ENCODE measurements at places on chromosomes 5 and 9.

GRCh38 chr5:15929611-15930263, 249.9 kb downstream of the MARCHF11 start:
- DNase-seq: no peak

GRCh38 chr5:171155621-171156020, 153.4 kb upstream of the TLX3 start:
- DNase-seq: no peak

DNA sequence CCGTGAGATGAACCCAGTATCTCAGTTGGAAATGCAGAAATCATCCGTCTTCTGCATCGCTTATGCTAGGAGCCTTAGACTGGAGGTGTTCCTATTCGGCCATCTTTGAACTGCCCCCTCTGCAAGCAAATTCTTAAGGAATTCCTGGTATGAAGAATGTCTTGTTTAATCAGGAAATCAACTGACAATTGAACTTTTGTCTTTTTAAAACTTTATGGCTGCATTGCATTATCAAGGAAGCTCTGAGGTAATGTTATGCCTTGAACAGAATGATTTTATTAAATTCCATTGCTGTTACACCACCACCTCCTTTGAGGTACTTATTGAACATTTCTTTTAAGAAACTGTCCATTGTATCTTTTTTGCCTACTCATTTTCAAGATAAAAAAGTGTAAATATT, 1915.7 kb upstream of the CDH9 start:
- no peak for DNase-seq

DNA sequence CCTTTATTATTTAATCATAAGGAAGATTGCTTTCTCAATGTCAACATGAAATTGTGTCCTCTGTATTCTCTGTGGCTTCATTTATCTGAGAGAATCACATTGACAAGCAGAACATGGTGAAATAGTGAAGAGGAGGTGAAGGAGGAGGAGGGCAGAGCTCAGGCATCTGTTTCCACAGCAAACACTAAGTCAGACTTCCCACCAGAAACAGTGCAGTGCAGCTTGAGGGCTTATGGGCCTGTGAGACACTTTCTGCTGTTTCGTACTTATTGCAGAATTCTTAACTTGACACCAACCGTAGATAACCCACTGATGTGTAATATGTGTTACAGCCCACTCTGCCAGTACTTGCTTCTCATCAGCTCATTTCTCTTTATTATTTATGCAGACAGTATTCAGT, 386.3 kb downstream of the DIRAS2 start:
- no peak for DNase-seq

DNA sequence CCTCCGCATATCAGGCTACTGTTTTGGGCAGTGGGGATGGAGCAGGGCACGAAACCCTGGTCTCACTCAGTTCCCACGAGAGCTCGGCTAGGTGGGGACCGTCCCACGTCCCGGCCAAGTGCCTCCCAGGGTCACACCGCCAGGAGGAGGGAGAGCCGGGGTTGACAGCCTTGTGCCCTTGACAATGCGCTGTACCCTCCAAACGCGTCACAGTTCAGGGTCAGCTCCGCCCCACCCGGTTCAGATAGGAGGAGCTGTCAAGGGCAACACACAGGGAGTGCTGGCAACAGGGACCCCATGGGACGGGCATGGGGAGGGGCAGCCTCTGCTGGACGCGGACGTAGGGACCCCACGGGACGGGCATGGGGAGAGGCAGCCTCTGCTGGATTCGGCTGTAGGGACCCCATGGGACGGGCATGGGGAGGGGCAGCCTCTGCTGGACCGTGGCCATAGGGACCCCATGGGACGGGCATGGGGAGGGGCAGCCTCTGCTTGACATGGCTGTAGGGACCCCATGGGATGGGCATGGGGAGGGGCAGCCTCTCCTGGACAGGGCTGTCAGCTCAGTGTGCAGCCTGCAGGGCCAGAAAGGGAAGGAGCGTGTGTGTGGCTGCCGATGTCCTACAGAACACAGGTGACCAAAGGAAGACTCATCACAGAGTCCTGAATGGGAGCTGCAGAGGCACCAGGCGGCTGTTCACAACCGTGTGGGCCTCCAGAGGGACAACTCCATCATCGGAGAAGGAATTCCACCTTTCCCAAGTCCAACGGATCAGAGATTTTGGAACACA, 29.4 kb downstream of the PNPLA7 start:
- no peak for DNase-seq

DNA sequence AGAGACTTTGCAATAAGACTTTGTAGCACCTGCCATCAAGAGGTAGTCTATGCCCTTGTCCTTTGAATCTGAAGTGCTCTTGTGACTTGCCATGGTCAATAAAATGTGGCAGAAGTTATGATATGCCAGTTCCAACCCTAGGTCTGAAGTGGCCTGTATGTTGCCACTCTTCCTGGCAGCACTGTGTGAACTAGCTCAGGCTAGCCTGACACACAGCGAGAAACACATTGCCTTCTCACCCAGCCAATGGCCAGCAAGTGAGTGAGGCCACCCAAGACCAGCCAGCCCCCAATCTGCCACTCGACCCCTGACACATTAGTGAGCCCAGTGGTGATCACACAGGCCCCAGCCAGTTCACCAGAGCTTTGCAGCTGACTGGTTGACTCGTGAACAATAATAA, 52.7 kb upstream of the OSMR start:
- no peak for DNase-seq

DNA sequence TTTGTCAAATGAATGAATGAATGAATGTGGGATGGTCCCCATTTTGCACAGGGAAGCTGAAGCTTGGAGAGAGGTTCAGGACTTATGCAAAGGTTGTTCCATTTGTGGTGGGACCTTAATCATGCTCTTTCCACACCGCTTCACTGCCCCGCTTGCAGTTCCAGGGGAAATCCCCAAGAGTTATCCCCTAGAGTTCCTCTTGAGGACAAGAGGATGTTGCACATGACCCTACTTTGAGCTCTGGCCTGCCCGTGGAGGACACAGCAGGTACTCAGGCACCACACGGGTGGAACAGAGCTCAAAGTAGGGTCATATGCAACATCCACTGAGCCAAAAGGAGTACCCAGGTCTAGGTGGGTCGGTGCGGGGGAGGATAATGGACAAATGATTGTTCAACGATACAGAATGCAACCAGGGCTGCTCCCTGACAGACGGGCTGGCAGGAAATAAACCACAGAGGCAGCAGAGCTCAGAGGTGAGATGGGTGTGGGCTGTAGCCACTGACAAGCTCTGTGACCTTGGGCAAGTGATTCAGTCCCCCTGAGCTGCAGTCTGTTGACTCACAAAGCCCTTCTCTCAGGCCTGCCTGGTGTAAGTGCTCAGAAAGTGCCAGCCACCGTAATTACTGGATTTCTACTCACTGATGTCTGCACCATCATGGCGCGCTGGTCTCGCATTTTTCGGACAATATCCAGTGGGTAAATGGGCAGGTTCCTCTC, 60.3 kb upstream of the EPB41L4B start:
- DNase-seq: no peak

DNA sequence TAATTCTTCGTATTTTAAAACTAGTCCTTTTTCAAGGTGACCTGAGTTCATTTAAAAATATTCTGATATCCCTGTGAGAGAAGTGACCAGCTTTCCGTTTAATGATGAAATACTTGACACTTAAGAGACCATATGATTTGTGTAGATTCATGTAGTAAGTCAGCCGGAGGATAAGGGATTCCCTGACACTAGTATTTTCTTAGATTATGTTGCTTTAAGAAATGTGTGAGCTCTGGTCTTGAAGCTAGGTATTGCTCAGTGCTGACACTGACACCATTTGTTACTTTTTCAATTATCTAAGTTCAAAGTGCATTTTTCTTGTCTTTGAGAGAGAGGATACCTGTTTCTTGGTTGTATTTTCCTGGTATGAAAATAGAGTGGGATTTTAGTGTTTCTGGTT, 4.2 kb downstream of the NIPBL start:
- no peak for DNase-seq

DNA sequence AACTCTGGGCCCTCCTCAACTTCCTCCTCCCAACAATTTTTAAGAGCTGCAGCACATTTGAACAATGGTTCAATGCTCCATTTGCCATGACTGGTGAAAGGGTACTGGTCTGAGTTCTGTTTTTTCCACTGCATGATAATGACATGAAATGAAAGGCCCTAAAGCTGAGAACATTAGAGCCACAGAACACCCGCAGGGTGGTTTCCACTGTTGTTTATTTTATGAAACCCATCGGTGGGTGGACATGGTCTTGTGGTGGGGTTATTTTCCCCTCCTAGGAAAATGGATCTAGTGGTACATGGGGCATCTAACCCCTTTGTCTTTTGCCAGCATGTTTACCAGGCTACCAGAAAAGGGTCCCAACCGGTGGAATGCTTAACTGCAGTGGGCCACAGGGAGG, 71.8 kb downstream of the SMARCA2 start:
- no peak for DNase-seq

DNA sequence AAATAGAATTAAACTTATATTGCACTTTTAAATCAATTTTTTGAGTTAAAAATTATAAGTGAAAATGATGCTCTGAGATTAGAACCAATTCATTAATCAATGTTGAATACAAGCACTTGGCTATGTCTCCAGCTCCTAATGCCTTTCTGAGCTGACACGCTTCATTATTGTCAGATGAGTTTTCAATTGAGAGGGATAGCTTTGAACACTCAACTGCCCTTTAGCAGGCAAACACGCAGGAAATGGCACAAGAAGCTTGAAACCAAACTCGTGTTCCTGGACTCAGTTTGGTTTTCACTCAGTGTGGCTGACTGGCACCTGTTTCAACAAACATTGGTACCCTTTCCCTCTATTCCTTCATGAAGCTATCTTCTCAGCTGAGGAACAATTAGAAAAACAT, 109.8 kb downstream of the MCTP1 start:
- no peak for DNase-seq

- no peak for DNase-seq
These were observed 716.5 kb upstream of the C9orf72 start for GRCh38 chr9:28289746-28290145.

- DNase-seq: no peak
These were observed 20.2 kb upstream of the GNPDA1 start for GRCh38 chr5:142032747-142033631.

DNA sequence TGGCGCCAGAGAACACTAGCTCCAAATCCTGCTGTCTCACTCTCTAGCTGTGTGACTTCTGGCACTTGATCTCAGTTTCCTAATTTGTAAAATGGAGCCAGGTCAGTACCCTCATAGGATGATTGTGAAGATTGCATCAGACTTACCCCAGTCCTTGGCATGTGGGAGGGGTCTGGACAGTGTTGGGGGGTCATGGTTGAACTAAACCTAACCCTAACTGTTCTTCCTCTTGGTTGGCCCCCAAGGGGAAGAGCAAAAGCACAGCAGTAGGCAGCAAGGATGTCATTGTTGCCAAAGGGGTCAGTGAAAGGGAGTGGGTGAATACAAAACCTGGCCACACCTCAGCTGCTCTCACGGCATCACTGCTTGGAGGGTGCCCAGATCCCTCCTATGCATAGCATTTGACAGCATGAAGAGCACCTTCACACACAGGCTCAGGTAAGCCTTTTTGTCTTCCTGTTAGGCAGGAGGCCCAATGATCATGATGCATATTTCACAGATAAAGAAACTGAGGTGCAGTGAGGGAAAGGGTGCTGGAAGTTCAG, 15.7 kb upstream of the CXCL14 start:
- DNase-seq: no peak

DNA sequence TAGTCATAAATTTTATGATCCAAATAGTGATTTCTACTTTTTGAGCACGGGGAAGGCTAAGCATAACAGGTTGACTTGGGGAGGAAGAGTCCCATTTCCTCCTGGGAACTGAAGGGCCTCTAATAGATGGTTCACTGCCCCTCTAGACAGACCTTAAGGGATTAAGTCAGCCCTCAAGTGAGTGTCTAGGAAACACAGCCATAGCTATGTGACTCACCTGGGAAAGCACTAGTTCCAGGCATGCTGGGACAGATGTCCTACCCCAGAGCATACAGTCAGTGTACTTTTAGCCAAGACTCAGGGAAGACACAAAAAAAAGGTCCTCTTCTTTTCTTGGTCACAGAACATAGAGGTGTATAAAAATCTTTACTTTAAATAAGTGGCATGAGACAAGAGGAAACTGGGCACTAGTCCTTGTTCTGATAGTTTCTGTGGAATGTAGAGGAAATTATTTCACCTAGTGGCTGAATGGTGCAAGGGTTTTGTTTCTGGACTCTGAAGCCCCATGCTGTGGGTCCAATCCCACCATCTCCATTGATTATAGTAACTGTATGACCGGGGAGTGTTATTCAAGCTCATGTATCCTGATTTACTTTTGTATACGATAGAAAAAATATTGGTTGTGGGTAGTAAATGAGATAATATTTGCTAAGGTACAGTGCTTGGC, 86.0 kb downstream of the NREP start:
- DNase-seq: no peak

GRCh38 chr9:94945197-94946144, 219.0 kb downstream of the AOPEP start:
- no peak for DNase-seq

DNA sequence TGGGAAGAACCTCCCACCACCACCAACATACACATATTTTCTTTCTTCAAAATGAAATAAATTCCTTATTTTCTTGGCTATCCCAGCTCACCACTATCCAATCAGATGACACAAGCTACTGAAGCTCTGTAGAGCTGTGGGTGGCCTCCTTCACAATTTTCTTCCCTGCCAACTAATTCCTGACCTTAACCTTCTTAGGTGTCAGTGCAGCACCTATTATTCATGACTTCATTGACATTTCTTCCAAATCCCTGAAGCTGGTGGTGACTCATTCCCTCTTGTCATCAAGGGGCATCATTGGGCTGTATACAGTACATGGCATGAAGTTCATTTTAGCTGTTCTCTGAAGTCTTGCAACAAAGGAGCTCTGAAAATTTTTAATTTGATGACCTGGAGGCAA, 42.0 kb upstream of the ADRA1B start:
- DNase-seq: no peak

- DNase-seq: no peak
These were observed 5.0 kb downstream of the TARS1 start for GRCh38 chr5:33445798-33446197.

- no peak for DNase-seq
These were observed 256.2 kb upstream of the ACTBL2 start for GRCh38 chr5:57738787-57739186.

DNA sequence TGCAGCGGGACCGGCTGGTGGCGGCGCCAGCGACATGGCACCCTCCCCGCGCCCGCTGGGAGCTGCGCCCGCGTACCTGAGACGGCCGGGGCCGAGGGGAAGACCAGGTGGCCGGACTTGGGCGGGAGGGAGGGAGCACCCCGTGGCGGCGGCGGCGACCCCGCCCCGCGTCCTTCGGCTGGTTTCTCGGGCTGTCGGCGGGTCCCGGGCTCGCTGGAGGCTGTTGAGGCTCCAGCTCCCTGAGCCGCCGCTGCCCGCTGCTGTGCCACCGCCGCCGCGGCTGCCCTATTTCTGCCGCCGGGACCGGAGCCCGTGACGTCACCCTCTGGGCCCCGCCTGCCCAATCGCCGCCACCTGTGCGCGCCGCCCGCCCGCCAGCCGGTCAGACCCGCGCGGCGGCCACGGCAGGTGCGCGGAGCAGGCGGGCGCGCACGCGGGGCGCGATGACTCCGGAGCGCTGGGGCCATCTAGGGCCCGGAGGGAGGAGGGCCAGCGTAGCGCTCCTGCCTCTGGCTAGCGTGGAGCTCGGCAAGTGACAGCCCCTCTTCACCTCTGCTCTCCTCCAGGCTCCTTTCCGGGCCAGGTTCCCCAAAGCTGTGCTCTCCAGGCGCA, at the start of gene FSTL4:
Gene FSTL4, minus strand, starts transcription at position 293 of the 612 bp plus-strand sequence.
- no peak for DNase-seq

- no peak for DNase-seq
These were observed 48.6 kb downstream of the SHB start for GRCh38 chr9:38020151-38021076.
